Hematopoietic multipotent progenitor cell (in vitro differentiated cells): ENCODE measurements at places on chromosomes 4 and X. TPM values are rescaled to one million over a fixed set of nuclear protein-coding genes. Genes with fewer than 3 reads are reported as not detected.

The CFAP47 gene
- under 0.01 TPM for total RNA-seq

The SMIM10L2A gene
- total RNA-seq: 0.27 TPM

The OPHN1 gene
- 2.4 TPM for total RNA-seq

- no peak for DNase-seq
Measured at GRCh38 chrX:30981968-30982367, 89.9 kb downstream of the FTHL17 start.

GRCh38 chrX:154658187-154658586, 4.8 kb upstream of the CTAG2 start:
- DNase-seq: no peak

- DNase-seq: no peak
Measured at GRCh38 chr4:83107631-83108030, 6.9 kb downstream of the PLAC8 start.

DNA sequence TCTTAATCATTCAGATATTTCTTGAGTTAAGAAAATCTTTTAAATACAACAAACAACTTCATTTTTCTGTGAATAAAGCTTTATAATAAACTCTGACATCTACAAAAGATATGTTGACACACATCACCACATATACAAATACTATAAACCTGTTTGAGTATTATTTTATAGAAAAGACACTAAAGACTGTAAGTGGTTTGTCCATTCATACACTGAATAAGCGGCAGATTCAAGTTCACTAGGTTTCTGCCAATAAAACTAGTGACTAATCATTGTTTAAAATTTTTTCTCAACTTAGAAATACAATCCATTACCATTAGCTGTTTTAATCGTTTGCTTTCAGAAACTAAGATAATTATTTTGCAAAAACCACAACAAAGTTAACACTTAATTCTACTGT, 1900.0 kb downstream of the C4orf33 start:
- no peak for DNase-seq

DNA sequence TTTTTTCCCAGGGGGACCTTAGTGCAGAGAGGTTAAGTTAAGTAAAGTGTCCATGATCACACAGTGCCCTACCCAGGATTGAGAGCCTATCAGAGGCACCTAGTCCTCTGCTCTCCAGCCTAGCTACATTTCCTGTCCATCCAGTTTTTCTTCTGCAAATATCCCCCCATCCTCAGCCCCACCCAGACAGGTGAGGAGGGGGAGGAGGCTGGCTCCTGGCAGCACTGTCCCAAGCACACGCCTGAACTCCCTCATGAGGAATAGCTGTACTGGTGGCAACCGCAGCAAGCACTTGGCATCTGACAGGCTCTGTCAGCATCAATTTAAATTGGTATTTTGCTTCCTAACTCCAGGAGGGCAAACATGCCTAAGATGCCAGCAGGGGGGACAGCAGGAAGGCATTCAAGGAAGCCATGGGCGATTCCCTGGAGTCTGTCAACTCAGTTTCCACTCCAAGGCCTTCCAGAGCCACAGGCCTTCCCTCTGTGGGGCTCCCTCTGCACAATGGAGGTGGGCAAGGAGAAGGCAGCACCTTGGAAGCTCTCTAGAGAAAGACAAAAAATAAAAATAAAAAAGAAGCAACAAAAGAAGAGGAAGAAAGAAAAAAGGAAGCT, 6.4 kb upstream of the FRMPD3 start:
- no peak for DNase-seq
